ENCODE measurements at places on chromosomes 16 and 17.

DNA sequence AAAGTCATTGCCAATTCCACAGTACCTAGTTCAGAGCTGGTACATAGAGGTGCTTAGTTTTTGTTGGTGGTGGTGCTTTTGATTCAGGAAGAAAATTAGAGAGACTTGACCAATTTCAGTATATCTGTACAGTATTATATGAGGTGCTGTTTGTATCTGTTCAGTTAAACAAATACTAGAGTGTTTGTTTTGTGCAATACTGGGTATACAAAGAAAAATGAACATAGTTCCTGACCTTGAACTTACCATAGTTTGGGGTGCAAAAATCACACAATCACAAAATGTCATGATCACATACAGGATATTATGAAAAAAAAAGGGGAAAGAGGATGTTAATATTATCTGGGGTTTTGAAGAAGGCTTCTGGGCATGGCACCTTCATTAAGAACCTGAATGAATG is 39.8 kb upstream of the GOT2 start:
- DNase-seq, result no peak

- DNase-seq, result no peak
Observed at GRCh38 chr17:56320443-56320842, 167.2 kb downstream of the ANKFN1 start.

- DNase-seq, result no peak
Observed at GRCh38 chr17:51119415-51120356, 982 bp downstream of the SPAG9 start.

DNA sequence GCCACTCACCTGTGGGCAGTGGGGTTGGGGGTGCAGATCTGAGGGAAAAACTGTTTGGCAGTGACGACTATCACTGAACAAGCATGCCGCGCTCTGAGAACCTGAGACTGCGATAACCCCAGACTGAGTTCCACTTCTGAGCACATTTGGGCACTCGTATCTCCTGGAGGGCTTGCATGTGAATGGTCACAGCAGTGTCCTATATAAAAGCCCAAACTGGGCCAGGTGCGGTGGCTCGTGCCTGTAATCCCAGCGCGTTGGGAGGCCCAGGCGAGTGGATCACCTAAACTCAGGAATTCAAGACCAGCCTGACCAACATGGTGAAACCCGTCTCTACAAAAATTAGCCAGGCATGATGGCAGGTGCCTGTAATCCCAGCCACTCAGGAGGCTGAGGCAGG is 18.7 kb downstream of the ATP2C2 start:
- DNase-seq, result no peak

DNA sequence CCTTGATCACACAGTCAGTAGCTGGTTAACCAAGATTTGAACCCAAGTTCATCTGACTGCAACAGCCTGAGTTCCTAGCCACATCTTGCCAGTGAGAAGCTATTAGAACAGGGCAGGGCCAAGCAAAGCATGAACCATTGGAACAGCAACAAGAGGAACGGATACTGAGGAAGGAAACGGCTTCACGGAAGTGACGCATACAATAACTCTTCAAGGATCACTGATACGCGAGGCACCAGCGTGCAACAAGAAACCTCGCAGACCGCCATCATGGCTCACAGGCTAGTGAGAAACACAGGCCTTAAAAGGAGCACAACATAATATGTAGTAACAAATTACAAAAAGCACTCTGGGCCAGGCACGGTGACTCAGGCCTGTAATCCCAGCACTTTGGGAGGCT is 114.9 kb downstream of the CDYL2 start:
- no peak for DNase-seq

DNA sequence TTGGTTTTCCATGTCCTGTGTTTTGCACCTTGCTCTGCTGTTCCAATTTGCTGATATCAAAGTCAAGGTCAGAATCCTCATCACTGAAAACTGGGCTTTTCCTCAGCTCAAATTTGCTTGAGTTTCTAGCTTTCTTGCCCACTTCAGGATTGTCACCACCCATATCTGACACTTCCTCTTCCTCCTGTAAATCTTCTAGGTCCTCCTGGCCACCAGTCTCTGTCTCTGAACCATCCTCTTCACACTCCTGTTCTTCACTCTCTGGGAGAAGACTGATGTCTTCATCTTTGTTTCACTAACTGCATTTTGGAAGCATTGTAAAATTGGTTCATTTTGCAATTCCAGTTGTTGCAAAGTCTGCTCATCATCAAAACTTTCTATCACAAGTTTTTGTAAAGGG is 63.4 kb upstream of the RBL2 start:
- DNase-seq, result no peak

DNA sequence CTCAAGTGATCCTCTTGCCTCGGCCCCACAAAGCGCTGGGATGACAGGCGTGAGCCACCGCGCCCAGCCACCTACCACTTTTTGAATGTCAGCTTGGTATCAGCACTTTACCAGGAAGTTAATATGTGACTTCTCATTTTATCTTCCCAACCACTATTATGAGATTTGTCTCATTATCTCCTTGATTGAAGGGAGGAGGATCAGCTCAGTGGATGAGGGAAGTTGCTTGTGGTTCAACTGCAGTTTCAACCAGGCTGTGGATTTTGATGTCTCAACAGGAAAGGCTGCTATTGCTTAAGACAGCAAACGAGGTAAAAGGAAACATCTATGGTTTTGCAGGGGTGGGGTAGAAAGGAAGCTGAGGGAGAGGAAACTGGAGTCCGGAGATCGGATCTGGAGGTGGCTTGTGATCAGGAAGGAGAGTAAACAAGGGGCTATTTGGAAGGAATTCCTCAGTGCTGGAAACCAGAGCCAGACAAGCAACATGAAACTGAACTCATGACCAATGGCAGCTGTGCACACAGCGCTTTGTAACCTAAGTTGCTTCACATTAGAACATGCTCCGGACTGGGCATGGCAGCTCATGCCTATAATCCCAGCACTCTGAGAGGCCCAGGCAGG is 180.5 kb downstream of the VPS53 start:
- no peak for DNase-seq

DNA sequence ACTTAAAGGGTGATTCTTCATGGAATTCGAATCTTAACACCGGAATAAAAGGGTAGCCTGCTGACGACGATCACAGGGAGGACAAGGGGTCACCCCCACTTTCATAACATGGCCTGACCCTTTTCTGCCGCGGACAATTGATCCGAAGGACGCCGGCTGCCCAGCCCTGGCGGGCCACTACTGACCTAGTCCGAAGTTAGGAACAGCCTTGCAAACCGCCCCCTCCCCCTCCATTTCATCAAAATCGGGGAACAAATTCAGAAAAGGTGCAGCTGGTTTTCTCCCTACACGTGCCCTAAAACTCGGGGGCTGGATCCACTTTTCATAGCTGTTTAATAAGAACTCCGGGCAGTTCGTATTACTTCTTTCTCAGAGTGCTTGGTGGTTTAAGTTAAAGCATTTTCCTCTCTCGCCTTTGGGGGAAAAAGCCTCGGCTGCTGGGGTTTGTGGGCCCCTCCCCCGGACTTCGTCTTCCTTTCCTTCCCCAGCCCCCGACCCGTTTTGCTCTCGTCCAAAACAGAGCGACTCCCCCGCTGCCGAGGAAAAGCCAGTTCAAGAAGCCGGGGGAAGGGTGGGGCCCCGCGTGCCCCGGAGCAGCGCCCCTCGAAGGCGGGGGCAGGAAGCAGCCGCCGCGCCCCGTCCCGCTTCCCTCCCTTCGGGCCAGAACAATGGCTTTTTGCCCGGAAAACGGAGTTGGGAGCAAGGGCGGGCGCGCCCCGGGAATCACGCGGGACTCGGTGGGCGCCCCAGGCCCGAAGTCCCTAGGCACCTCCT is 641 bp upstream of the CBX2 start:
- no peak for DNase-seq

GRCh38 chr17:41917679-41918313 is 955 bp downstream of the ACLY start:
- no peak for DNase-seq

GRCh38 chr17:52732841-52733240 is 574.3 kb upstream of the CA10 start:
- DNase-seq, result no peak

GRCh38 chr17:38674749-38675615 is at the start of gene EPOP:
Gene EPOP (minus strand): TSS chr17:38674957. CDS start chr17:38674495, 462 bp downstream.
- peak; percentile 22 for DNase-seq

Data from epithelial cell of prostate (primary cell).